Stomach (tissue), 19 donors: ENCODE measurements at places on chromosomes 6 and 20.

DNA sequence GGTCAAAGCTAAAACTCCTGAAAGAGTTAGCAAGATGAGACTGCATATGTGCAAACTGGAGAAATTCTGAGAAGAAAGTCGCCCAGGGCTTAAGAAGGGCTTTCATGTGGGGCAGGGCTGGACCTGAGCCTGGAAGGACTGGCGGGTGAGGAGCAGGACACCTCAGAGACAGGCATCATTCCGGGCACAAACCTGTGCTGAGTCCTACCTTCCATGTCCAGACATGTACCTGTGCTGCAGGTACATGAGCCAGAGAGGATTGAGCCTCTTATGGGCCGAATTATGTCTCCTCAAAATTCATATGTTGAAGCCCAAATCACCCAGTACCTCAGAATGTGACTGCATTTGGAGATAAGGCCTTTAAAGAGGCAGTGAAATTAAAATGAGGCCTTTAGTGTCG, 171.0 kb downstream of the QRSL1 start:
- DNase-seq, result no peak

DNA sequence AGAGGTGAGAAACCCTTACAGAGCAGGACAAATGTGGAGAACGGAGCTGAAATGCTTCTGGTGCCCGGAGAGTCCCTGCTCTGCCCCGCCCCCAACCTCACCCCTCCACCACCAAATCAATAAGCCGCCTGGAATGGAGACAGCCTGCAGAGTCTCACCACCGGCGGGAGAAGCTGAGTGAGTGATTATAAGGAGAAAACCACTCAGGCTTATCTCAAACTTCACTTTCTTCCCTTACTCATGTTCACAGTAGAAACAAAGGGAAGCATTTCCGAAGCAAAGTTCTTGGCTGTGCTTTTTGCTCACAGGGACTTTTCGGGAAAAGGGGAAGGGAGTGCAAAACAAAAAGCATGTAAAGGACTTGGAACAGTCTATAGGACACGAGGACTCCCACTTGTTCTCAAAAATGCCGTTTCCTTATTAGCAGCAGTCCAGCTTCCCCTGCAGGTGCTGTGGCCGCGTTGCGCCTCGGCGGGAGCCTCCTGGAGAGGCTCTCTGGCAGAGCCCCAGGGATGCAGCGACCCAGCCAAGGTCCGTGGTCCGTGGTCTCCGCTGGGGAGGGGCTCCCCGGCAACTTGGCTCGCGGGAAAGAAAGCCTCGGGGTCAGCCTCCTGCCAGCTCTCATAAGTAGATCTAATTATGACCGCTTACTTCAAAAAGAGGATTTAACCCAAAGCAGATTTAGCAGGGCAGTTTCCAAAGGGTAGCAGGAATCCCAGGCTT, 64.8 kb upstream of the TMEM30A start:
- peak; percentile 69 for DNase-seq

DNA sequence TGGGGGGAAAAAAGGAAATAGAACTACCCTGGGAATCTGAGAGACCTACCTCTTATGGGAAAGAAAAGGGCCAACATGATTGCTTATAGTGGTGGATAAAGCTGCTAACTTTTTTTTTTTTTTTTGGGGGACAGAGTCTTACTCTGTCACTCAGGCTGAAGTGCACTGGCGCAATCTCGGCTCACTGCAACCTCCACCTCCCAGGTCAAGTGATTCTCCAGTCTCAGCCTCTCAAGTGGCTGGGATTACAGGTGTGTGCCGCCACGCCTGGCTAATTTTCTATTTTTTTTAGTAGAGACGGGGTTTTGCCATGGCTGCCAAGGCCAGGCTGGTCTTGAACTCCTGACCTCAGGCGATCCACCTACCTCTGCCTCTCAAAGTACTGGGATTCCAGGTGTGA, 39.5 kb upstream of the TBC1D22B start:
- DNase-seq, result no peak

GRCh38 chr20:858011-858410, 24.5 kb downstream of the FAM110A start:
- no peak for DNase-seq

DNA sequence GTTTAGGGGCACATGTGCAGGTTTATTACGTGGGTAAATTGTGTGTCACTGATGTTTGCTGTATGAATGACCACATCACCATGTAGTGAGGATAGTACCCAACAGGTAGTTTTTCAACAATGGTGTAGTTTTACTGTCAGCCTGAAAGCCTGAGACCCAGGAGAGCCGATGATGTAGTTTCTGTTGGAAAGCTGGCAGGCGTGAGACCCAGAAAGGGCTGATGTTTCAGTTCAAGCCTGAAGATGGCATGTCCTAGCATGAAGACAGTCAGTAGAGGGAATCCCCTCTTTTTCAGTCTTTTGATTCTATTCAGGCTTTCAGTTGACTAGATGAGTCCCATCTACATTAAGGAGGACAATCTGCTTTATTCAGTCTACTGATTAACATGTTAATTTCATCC, 96.7 kb downstream of the KLHL32 start:
- no peak for DNase-seq

GRCh38 chr20:19045371-19045770, 167.1 kb upstream of the SLC24A3 start:
- DNase-seq, result no peak

DNA sequence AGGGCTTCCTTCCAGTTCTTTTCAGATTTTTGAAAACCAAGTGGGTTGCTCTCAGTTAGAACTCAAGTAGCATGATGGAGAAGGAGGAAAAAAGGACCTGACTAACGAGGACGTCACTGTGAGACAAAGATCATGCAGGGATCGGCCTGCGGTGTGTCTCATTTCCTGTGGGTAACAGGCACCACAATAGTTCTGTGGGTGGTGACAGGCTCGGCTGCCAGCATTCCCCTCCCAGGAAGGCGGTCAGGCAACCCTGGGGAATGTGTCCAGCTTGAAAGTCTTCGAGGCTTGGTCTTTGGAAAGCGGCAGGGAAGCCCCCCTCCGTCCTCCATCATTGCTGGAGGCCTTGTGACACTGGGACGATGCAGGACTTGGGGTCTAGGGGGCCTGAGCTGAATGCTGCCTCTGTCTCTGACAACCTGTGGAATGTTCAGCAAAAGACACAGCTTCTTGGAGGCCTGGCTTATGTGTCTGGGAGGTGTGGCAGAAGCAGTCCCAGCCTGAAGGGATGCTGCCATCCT, 121.0 kb downstream of the BCAS1 start:
- DNase-seq, result peak; percentile 75

- no peak for DNase-seq
Measured at GRCh38 chr6:156508923-156509322, 268.3 kb upstream of the ARID1B start.

GRCh38 chr6:117389227-117390057, 36.3 kb downstream of the ROS1 start:
- peak; percentile 21 for DNase-seq

- peak; percentile 74 for DNase-seq
Measured at GRCh38 chr6:11011787-11012234, 32.3 kb downstream of the ELOVL2 start.

GRCh38 chr6:30618270-30618797, 694 bp downstream of the MRPS18B start:
- DNase-seq, result peak; percentile 38
